ENCODE measurements at places on chromosomes 7 and 10.

DNA sequence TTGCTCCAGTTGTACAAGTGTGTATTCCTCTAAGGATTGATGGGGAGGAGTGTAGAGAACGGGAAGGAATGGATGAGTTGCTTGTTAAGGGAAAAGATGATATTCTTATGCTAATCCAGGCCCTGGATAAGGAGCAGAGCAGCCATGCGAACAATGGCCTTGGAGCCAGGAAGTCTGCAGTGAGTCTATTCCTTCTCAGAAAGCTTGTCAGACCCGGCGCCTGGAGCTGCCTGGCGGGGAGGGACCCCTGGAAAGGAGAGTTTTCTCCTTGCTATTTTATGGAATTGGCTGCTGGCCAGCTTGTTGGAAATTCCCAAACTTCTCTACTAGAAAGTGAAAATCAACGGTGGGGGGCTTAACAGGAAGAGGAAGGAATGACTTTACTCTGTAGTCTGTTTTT, 89.1 kb downstream of the MMRN2 start:
- no peak for DNase-seq

DNA sequence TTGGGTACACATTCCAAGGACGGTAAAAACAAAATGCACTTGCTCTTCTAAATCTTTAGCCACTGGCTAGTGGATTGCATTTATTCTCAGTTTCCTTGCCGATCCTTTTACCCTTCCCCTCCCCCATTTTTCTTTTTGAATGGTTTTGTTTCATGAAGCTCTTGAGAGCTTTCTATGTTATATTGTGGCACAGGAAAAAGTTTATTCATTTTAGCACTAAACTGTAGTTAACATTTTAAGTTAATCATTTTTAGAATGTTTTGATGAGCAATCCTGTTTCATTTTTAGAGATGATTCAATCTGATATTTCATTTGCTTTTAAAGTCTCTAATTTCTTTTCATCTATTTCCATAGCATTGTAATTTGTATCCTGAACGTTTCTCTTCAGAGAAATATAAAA, 24.0 kb downstream of the ZEB1 start:
- no peak for DNase-seq

- no peak for DNase-seq
Measured at GRCh38 chr7:6437251-6437650, 10.5 kb downstream of the DAGLB start.

GRCh38 chr7:12456506-12456905, 52.8 kb upstream of the VWDE start:
- no peak for DNase-seq

DNA sequence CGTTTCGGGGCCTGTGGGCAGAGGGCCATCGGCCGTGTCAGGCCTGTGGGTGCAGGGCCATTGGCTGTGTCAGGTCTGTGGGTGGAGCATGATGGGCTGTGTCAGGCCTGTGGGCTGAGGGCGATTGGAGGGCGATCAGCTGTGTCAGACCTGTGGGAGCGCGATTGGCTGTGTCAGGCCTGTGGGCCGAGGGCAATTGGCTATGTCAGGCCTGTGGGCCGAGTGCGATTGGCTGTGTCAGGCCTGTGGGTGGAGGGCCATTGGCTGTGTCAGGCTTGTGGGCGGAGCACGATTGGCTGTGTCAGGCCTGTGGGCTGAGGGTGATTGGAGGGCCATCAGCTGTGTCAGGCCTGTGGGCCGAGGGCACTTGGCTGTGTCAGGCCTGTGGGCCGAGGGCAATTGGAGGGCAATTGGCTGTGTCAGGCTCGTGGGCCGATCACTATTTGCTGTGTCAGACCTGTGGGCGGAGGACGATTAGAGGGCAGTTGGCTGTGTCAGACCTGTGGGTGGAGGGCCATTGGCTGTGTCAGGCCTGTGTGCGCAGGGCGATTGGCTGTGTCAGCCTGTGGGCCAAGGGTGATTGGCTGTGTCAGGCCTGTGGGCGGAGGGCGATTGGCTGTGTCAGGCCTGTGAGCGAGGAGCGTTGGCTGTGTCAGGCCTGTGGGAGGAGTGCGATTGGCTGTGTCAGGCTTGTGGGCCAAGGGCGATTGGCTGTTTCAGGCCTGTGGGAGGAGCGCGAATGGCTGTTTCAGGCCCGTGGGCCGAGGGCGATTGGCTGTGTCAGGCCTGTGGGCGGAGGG, 54.1 kb downstream of the DYNC2I1 start:
- DNase-seq = no peak

GRCh38 chr10:104330168-104331110, 7.8 kb downstream of the ITPRIP start:
- DNase-seq = no peak

DNA sequence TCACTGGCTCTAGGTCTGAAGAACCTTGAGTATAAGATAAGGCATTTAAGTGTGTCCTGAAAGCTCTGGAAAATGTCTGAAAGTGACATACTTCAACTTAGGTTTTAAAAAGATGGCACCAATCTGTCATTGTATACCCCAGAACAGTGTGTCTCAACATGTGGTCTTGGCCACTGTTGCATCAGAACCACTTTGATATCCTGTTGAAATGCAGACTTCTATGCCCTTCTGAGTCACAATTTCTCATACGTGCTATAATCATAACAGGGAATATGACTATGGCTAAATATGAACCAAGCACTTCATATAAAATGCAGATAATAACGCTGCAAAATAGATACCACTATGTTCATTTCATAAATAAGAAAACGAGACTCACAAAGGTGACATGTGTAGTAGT, 38.0 kb upstream of the GPAM start:
- DNase-seq = no peak

GRCh38 chr10:49104323-49104722, 11.0 kb downstream of the VSTM4 start:
- no peak for DNase-seq

GRCh38 chr7:3914051-3914775, 613.2 kb downstream of the SDK1 start:
- DNase-seq = no peak

- no peak for DNase-seq
Measured at GRCh38 chr10:59905731-59906416, 482 bp downstream of the CCDC6 start.

GRCh38 chr7:21352540-21353387, 75.1 kb upstream of the SP4 start:
- DNase-seq = no peak

DNA sequence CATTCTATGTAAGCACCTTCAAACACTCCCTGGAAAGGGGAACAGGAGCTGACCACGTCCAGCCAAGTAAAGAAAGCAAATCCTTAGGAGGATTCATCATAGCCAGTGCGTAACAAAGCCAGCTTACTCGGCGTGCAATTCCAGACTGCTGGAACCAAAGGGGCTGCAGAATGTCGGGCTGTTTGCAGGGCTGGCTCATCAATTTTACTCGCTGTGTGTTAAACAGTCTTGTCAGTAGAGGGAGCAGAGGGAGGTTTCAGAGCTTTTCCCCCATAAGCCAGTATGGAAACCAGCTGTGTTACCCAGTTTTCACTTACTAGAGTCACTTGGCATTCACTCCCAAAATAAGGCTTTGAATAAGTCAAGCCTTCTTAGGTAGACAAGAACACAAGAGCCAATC, 127.1 kb downstream of the KMT2E start:
- DNase-seq = no peak

DNA sequence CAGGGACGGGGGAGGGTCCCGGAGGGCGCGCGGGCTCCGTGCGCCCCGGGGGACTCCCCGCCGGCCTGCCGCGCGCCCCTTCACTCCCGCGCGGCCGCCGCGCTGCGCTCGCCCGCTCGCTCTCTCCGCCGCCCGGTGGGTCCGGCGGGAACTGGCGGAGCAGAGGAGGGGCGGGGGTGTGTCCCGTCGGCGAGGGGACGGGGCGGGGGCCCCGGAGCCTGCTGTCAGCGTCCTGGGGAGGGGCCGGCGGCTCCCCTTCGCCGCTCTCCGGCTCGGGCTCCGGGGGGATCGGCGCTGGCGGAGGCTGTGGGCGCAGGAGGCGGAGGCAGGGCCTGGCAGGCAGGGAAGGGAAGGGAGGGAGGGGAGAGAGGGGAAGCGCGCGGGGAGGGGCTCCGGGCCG, at the start of gene SH3PXD2A:
TSS of gene SH3PXD2A (minus strand) at position 153 of the 400 bp plus-strand sequence. CDS start 310 bp downstream, outside the sequence.
- no peak for DNase-seq

- no peak for DNase-seq
Measured at GRCh38 chr7:75776295-75776971, 4.4 kb upstream of the CCL26 start.

DNA sequence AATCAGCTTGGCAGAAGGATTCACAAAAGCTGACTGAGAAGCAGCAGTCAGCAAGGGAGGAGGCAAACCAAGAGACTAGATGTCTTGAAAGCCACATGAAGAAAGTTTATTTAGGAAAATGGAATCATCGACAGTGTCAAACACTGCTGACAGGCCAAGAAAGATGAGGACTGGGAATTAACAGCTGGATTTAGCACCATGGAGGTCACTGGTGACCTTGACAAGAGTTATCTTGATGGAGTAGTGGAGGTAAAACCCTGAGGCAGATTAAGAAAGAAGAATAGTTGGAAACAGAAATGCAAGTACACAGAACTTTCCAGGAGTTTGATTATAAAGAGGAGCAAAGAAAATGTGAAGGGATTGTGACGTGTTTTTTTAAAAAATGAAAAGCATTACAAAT, 51.5 kb downstream of the LMBR1 start:
- DNase-seq = no peak

- no peak for DNase-seq
Measured at GRCh38 chr7:49911909-49912308, 138.5 kb downstream of the VWC2 start.

DNA sequence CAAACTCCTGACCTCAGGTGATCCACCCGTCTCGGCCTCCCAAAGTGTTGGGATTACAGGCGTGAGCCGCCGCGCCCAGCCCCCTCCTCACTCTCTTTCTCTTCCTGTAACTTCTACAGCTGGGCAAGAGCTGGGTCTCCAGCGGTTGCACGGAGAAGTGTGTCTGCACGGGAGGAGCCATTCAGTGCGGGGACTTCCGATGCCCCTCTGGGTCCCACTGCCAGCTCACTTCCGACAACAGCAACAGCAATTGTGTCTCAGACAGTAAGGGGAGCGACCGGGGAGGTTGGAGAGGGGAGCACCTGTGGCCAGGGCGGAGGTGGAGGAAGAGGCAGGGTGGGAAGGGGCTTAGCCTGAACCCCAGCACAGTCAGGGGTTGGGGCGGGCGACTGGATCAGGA, 41.4 kb downstream of the EPHB4 start:
- DNase-seq = no peak

- no peak for DNase-seq
Measured at GRCh38 chr10:129628823-129629222, 161.8 kb downstream of the MGMT start.

DNA sequence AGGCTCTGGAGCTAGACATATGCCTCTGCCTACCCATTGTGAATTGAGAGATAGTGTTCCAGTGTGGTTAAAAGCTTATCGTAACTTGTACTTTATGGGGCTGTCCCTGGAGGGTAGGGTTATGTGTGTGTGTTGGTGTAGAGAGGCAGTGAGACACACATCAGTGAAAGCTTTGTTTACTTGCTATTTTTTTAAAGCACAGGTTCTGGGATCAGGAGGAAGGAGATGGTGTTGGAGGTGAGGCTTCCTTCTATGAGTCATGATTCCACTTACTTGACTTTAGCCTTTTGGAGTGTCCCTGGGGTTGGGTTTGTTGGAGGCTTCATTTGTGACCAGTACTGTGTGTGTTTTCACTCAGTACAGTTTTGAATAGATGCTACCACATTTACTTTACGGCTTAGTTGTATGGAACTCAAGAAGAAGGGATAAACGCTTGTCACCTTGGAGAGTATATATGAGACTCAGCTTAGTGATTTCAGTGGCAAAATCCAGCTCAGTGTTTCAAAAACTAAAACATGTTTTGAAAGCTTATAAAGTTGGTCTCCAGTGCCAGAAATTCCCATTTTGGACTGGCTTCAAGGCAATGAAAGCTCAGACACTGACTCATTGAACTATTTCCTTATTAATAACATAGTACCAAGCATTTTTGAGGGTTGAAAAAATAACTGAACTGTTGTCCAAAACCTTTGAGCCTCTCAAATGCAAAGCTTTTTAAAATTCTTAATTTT, 106.2 kb downstream of the PLXDC2 start:
- DNase-seq = no peak

DNA sequence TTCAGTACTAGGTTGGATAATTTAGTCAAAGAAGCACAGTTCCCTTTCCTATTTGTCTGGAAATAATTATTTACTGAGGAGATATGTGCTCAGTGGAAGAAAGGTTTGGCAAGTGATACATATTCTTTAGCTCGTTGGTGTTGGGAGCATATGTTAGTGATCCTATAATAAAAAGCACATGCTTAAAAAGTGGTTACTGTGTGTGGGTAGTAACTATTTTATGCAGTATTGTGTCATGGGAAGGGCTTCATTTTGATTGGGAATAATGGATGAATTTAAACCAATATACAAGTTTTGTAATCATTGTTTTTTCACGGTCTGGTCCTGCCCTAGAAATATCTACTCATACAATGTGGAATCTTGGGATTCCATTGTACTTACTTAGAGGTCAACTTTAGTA, 188.7 kb upstream of the PPP1R3A start:
- no peak for DNase-seq

DNA sequence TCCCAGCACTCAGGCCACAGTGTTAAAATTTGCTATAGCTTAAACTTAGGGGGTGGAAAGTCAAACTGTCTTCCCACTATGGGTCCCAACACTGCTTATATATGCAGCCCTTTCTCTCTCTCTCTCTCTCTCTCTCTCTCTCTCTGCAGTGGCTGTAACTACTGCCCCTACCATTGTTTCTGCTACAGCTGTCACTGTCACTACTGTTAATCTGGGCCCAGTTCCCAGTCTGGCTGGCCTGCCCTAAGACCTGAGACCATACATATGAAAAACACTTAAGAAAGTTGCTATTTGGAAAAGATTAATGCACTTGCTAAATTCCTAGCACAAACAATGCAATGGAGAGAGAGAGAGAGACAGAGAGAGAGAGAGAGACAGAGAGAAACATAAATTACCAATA, 78.6 kb downstream of the THSD7A start:
- DNase-seq = no peak

DNA sequence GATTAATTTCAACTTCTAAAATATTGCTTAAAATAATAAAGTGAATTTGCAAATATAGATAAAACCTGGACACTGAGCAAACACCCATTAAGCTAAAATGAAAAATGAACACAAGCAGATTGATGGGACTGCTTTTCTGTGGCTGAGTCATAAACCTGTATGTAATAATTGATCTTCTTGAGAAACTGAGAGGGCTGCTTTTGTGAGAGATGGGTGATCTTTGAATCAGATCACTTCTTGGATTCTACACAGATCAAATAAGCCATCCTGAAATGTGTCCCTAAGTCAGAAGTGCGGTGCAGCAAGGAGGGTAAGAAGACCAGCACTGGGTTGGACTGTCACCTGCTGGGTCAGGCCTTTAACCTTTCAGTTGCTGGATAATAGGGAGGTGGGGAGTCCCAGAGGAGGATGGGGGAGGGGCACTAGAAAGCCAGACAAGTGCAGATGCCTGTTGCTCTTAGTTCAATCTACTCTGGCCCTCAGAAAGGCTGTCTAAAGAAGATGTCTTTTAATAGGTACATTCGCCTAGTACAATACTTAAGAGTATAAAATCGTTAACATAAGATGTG, 178.2 kb upstream of the NAMPT start:
- no peak for DNase-seq

- DNase-seq = no peak
Measured at GRCh38 chr10:7092603-7093002, 318.2 kb downstream of the SFMBT2 start.

GRCh38 chr7:909358-910329, 33.3 kb downstream of the GET4 start:
- no peak for DNase-seq
